CD8-positive, alpha-beta T cell (primary cell): ENCODE measurements at places on chromosomes 2 and 18.

DNA sequence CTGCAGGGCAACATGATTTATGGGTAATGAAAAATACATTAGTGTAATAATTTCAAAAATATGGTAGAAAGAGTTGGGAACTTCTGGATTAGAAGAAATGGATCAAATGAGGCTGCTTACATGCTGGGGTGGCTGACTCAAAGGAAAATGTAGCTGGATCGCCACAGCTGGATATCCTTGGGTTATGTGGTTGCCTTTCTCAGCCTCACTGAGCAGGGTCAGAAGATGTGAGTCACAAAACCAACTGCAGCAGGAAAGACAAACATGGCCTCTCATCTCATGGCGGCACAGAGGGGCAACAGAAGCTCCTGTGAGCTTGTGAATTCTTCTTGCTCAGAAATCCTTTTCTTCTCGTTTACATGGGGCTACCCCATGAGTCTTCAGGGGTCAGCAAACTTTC is 317.1 kb upstream of the SPRED2 start:
- no peak for DNase-seq

DNA sequence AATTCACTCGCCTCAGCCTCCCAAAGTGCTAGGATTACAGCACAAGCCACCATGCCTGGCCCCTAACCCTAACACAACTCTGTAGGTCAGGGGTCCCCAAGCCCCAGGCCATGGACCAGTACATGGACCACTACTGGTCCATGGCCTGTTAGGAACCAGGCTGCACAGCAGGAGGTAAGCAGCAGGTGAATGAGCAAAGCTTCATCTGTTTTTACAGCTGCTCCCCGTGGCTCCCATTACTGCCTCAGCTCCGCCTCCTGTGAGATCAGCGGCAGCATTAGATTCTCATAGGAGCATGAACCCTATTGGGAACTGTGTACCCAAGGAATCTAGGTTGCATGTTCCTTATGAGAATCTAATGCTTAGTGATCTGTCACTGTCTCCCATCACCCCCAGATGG is 201.7 kb downstream of the NRP2 start:
- DNase-seq, result no peak

DNA sequence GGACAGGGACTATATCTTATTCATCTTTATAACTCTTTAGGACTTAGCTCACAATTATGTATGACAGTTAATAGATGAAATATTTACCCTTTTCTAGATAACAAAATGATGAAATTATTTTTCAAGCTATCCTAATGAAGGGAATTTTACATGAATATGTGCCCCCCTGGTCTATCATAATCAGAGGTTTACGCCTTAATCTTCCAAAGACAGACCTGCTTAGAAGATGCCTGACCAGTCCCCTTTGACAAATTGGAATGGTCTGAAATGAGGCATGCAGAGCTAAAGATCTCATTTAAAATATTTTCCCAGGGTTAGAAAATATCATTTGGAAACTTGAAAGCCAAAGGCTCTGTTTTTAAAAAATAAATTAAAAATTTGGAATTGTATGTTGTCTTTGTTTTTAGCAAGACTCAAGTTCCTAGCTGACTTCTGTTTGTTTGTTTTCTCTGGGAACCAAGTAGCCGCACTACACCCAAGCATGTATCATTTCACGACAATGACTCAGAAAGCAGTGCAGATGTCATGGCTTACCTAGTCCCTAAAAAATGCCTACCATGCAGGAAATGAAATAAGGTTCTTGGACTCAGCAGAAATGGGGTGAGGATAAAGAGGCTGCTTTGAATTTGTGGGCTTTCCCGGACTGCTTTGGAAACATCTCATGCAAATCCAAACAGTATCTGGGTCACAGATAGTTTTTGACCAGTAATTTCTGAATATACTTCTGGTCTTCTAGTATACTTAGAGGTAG is 162.1 kb downstream of the ZEB2 start:
- no peak for DNase-seq

- no peak for DNase-seq
Observed at GRCh38 chr2:117614823-117615534, 199.5 kb upstream of the DDX18 start.

- no peak for DNase-seq
Observed at GRCh38 chr18:76405681-76406356, 89.2 kb downstream of the ZNF516 start.

GRCh38 chr18:23416298-23416697 is 36.8 kb upstream of the RIOK3 start:
- DNase-seq, result no peak

GRCh38 chr2:18724371-18725145 is 135.2 kb upstream of the NT5C1B start:
- DNase-seq, result no peak

- DNase-seq, result no peak
Observed at GRCh38 chr2:80395251-80395650, 90.7 kb upstream of the LRRTM1 start.

GRCh38 chr18:39692367-39693015 is 2126.9 kb upstream of the CELF4 start:
- DNase-seq, result no peak

DNA sequence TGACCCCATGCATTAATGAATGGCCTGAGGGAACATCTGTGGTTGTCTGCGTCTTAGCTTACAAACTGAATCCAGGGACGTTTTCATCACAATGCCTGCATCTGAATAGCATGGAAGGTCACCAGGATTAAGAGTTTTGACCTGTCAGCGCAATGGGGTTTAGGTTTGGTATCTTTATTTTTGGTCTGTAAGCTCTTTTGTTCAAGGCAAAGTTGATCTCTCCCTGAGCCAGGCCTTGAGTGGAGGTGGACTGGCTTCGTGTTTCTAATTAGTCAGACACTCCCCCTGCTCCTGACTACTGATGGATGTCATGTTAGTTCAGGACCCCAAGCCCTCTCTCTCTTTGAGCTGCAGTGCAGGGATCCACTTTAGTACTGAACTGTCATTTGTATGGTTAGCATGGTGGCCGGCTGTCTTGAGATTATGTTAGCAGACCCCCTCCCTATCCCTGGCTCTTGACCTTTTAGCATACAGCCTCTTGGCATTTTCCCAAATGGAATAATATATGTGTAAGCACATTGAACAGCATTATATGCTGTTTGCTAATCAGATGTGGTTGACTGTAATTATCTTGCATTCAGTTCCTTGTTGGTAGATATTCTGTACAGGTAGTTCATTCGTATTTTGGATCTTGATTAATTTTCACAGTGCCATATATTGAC is 59.2 kb downstream of the LYPD6 start:
- no peak for DNase-seq

GRCh38 chr2:20215183-20216040 is 9.5 kb downstream of the SDC1 start:
- no peak for DNase-seq

DNA sequence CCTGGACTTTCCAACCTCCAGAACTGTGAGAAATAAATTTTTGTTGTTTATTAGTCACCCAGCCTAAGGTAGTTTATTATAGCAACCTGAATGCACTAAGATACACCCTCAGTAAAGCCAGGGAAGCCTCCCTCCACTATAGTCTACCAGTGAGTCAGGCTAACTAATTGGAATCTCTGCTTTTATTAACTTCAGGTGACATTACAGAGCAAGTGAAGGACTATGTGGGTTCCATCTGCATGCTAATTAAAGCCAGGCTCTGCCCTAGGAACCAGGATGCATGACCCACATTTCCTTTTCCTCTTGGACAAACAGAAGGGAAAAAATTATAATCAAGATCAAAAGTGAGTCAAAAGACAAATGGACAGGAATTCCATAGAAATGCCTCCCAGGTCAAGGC is 56.1 kb downstream of the ZC3H8 start:
- DNase-seq, result no peak

DNA sequence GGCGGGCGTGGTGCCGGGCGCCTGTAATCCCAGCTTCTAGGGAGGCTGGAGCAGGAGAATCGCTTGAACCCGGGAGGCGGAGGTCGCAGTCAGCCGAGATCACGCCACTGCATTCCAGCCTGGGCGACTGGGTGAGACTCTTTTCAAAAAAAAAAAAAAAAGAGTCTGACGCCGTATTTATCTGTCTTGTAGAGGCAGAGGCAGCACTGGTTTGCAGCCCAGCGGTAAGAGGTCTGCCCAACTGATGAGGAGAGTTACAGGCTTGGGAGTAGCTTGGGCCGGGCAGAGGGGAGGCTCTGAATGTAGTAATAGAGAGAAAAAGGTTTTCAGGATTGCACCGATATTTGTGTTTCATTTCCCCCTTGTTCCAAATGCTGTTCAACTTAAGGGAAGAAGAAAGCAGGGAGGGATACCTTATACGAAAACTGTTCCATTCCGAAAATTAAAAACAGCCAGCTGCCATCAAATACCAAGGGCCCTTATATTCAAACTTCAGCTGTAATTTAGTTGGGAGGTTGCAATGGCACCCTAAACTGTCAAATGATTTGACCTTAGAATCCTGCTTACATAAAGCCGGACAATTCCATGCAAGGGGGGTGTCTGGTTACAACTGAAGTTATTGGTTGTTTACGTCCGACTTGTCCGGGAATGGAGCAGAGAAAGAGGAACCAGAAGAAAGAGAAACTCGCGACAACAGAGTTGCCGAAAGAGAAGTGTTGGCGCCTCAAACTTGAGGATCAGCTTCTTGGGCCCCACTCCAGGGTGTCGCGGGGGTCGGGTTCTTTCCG is 9.2 kb upstream of the SP9 start:
- DNase-seq, result no peak

GRCh38 chr2:218270721-218271486 is 585 bp downstream of the PNKD start:
- no peak for DNase-seq

GRCh38 chr2:71882949-71883472 is 264.7 kb downstream of the CYP26B1 start:
- no peak for DNase-seq

DNA sequence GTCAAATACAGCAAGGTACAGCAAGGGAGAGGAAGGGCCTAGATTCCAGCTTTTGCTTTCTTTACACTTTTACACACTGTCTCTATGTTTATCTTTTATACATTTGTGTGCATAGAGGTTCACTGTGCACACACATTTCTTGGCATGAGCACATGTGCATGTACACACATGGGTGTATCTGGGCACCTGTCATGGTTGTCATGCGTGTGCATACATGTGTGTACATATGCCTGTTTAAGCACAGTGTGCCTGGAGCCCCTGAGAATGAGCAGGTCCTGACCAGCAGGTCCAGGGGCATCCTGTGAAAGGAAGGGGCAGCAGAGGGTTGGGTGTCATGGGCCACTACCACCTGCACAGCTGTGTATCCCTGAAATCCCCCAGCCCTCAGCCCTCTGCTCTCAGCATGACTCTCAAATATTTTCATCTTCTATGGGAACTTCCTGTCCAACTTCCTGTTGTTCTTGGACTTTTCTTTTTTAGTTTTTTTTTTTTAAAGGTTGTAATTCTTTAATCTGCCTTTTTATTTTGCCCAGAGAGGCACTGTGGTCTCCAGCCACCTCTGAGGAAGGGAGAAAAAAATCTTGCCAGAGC is 97.0 kb upstream of the EPAS1 start:
- no peak for DNase-seq

DNA sequence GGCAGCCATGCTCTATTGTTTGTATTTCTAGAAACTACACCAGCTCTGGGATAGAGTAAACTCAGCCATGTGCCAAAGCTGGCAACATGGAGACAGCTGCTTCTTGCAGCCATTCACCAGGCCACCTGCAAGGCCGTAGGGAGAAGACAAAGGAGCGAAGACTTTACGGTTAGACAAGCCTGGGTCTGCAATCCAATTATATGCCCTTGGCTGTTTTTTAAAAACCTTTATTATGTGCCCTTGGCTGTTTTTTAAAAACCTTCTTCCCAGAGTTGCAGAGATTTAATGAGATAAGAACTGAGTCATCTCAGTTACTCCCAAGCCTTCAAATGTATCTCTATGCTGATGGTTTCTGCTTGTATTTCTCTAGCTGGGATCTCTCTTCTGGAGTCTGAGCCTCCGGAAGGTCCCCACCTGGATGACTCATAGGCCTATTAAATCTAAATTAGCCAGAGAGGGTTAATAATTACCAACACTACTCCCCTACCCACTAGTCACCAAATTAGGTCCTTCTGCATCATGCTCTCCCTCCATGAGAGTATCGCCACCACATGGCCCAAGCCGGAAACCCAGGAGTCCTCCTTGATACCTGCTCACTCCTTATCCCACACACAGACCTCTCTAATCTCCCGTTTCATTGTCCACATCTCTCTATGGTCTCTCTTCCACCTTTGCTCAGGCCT is 17.5 kb upstream of the DPP4 start:
- no peak for DNase-seq

DNA sequence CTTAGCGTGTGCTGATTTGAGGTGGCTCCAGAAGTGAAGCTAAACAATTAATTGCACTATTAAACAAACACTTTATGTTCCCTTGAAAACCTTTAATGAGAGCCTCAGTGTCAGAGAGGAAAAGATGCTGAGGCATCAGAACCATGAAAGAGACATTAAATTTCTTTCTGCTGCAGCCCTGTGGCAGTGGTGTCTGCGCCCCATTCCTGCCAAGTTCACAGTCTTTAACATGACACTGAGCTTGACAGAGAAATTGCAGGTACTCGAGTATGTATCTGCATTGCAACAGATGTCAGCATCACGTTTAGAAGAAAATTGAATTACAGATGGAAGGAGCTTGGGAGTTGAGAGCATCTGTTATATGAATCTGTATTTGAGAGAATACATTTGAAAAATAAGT is 111.3 kb upstream of the CREB1 start:
- DNase-seq, result no peak

DNA sequence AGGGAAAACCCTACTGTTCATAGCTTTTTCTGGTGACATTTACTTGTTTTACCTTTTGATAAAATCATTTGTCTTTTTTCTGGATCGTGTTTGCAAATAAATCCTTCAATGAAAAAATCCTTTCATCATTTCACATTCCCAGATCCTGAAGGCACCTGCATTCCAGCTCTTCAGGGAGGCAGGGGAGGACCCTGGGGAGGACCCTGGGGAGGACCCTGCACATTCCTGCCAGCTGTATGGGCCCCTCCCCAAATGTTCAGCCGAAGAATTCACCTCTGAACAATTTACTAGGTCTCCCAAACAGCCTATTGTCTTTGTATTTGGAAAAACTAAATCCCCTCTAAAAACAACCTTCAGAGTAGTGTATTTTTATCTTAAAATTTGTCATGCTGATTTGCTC is 558.4 kb upstream of the ID2 start:
- no peak for DNase-seq

- no peak for DNase-seq
Observed at GRCh38 chr2:8312861-8313830, 368.7 kb upstream of the ID2 start.

DNA sequence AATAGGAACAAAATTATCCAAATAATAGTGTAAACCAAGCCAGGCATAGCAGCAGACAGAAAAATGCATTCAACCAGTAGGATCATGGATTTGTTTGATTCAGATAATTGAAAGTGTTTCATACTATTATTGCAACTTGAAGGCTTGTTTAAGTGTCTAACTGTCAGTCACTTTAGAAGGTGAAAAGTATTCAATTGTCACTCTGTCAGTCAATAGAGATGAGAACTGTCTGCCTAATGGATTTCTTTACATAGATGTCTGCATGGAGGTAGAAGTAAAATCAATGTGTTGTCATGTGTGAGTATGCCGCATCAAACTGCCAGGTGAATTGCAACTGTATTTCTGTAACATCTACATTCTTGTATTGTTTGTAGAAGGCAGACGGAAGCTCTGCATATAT is 65.0 kb downstream of the ZNF407 start:
- no peak for DNase-seq
